ENCODE measurements at places on chromosomes 2 and 18.

- no peak for DNase-seq
Measured at GRCh38 chr2:73700131-73700611, 37.0 kb downstream of the TPRKB start.

DNA sequence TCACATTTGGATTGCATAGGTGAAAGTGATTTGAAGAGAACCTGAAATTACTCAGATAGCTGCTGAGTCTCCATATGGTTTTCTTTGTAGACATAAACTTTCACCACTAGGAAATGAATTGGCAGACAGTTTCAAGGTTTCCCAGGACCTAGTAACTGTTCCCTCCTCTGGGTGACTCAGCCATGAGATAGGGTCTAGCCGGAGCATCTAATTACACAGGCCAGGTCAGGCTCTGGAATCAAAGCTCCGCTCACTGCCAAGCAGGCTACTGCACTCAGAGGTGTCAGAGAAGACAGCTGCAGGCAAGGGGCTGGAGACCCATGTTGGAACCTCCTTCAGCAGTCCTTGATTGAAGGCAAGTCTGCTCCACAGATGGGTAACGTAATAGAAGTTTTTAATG is 429.2 kb downstream of the TNS1 start:
- peak; percentile 47 for DNase-seq

DNA sequence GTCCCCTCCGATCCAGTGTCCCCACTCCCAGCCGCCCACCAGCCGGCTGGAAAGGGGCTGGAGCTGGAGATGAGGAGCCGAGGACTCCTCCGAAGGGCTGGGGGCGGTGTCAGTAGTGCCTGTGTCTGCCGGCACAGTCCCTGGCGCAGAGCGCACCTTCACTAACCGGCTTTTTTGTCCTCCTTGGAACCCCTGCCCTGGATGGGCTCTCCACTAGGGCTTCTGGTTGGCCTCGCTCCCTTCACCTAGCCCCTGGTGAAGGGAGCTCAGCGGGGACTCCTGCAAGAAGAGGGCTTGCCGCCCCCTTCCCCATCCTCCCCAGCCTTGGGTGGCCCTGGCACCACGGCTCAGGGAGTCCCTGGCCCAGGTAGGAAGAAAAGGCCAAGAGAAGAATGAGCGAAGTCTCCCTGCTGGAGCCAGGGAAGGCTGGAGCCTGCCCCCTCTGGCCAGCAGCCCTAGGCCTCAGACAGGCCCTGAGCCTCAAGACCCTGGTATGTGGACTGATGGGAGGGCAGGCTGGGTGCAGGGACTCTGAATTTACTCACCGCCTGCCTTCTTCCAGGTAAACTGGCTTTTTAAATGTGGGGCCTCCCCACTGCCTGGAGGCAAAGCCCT is 570 bp upstream of the ECEL1 start:
- no peak for DNase-seq

- DNase-seq = no peak
Measured at GRCh38 chr2:133484106-133484505, 84.2 kb downstream of the NCKAP5 start.

DNA sequence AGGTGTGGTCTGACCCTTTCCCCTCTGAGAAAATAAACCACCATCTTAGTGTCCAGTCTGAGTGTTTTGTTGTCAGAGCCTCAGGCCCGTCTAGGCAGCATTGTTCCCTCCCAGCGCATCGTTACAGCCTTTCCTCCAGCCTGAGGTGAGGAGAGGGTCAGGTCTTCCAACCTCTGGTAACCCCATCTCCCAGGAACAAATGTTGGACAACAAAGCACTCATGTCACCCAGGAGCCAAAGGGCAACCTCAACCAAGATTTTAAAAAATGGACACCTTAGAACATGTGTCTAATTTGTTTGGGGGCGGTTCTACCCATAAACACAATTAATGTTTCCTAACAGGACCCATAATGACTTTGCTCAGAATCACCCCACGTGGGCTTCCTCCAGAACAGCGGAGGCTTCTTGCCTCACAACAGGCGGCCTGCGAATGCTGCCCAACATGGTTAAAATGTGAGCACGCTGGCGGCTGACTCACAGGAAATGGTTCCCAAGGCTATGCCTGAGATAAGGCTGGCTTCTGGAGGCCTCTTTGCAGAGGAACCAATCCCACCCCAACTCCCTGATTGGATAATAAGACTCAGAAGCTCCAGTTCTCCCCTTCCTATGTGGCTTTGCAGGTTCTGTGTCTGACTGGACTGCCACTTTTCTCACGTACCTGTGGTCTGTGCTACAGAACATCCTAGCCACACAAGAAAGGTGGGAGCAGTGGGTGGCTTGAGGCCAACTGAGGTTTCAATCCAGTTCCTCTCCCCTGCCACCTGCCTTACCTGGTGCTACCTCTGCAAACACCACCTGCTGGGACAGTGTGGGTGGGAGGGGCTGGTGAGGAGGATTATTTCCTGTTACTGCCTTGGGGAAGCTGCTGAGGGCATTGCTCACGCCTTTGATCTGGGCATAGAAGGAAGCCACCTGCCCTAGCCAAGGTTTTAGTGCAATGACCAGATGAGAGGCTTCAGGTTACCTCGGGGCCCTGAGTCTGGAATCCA is 108.8 kb downstream of the B3GNT2 start:
- peak; percentile 22 for DNase-seq

DNA sequence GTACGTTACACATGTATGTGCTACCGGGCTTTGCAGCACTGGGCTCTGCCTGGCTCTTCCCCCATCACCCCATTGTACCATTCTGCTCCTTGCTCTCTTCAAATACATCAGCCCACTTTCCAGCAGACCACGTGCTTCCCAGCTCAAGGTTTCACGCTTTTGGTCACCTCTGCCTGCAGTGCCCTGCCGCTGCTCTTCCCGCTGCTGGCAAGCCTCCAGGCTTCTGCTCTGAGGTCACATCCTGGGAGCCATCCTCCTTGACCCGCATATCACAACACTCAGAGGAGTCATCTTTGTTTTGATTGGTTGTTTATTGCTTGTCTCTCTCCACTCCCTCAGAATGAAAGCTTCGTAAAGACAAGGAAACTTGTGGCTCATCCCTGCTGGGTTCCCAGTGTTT is 34.1 kb downstream of the KIF5C start:
- no peak for DNase-seq
